ENCODE measurements at places on chromosomes 7 and 10.

DNA sequence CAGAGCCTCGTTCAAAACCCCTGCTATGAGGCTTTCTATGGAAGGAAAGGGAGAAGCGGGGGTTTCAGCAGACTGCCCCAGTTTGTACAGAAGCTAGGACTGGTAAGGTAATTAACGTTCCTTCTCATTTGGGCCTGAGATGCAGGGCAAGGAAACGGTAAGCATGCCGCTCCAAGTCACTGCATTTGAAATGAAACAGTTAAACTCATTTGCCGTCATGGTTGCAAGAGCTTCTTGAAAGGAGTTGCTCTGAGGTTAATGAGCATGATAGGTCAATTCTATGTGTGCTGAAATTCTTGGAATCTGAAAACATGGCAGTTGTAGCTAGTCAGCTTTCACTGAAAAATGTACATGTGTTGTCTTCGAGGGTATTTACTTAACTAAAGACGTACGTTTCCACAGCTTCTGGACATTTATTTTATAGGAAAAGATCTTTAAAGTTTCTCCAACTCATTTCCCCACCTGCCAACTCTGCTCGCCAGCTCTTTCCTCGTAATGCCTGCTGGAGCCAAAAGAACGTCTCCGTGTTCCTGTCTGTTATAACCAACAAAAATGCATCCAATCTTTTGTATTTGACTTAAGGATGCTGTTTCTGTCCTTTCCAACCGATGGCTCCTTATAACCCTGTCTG lies 73.3 kb downstream of the ADAM12 start:
- no peak for DNase-seq

DNA sequence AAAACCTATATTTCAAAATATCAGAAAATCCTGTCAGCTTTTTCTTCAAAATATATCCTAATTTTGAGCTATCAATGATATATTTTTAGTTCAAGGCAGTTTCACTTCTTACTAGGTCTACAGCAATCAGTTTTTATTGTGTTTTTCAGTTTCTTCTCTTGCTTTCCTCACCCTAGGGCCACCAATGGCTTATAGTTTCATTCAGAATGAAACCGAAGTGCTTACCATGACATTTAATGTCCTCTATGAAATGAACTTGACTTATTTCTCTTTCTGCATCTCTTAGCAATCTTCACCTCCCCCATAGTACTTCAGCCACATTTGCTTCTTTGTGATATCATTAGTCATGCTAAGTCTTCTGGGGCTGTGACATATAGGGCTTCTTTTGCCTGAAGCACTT lies 100.3 kb downstream of the ARL5B start:
- DNase-seq = no peak

GRCh38 chr10:113063043-113063967 lies 113.3 kb downstream of the TCF7L2 start:
- DNase-seq = no peak

GRCh38 chr7:22576612-22577469 lies 76.9 kb upstream of the STEAP1B start:
- no peak for DNase-seq

DNA sequence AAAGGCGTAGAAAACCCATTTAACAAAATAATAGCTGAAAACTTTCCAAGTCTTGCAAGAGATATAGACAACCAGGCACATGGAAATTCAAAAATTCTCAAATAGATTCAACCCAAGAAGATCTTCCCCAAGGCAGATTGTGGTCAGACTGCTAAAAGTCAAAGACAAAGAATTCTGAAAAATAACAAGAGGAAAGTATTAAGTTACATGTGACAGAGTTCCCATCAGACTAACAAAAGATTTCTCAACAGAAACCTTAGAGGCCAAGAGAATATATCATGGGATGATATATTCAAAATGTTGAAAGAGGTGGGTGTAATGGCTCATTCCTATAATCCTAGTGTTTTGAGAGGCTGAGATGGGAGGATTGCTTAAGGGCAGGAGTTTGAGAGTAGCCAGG lies 59.8 kb downstream of the TMEM178B start:
- DNase-seq = no peak

DNA sequence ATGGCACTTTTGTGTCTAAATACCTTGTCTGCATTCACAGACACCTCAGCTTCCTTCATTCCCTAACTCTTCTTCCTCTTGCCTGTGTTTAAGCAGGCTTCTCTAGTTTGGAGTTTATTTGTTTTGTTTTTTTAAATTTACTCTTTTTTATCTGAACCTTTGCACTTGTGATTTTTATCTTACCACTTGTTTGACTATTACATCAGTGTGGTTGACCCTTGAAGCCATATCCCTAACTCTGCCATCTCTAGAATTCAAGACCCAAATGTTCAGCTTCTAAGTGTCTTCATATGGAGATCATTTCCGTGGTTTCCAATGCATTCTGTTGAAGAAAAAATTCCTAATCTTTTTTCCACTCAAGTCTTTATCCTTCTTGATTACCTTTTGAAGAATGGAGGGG lies 233.3 kb downstream of the KIAA1217 start:
- DNase-seq = no peak

GRCh38 chr7:38873433-38873832 lies 35.6 kb downstream of the VPS41 start:
- DNase-seq = no peak

- no peak for DNase-seq
These were observed 9.7 kb downstream of the AHR start for GRCh38 chr7:17307969-17308648.

- no peak for DNase-seq
These were observed 74.4 kb downstream of the NHLRC2 start for GRCh38 chr10:113928830-113929229.

DNA sequence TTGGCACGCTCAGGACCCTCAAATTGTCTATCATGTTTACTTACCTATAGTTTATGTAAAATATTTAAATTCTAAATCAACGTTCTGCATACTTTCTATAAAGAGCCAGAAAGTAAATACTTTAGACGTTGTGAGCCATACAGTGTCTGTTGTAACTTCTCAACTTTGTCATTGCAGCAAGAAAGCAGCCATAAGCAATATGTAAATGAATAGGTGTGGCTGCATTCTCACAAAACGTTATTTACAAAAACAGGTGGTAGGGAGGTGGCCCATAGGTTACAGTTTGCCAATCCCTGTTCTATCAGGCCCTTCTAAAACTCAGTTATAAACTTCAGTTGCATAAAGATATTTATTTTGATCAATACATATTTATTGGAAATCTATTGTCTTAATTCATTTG lies 12.1 kb upstream of the NPY start:
- no peak for DNase-seq

DNA sequence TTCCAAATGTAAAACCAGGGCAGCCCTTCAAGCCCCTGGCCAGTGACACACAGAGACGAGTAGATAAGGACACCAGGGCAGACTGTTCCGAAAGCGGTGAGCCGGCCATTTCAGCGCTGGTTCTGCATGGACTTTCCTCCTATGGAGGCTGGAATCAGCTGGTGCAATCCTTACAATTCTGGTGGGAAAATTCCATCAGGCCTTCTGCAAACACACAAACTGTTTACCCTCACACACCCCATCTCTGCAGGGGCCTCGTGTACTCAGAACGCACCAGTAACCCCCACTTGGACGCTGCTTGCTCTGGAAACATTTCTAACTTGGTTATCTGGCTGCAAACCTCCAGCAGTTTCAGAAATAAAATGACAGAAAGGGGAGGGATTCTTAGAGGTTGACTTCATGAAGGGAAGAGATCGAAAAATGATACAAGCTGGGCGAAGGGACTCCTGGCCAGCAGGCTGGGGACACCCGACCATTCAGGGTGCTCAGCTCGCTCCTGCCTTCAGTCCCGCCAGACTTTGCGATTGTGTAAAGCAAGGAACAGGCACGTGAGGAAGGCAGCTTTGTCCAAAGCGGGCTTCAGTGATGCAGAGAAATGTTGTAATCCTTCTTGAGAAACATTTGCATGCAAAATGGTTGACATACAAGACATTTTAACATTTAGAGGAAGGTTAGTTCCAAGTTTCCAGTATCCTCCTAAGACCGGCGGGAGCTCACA lies 19.7 kb upstream of the SHH start:
- no peak for DNase-seq

DNA sequence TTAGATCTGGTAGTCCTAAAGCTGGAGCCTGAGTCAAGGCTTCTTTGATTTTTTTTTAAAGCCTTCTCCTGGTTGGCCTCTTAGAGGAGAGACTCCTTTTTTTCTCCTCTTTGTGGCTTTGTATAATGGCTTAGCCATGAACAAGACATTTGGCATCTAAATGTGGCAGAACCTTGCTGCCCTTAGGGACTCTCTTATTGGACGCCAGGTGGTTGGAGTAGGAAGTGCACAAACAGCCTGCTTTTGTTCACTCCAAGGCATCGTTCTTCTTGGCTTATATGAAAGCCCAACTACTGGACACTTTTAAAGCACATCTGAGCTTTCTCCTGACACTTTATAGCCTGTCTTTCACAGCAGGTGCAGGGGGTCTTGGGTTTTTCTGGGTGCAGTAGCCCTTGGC lies 25.0 kb downstream of the ZPBP start:
- no peak for DNase-seq

DNA sequence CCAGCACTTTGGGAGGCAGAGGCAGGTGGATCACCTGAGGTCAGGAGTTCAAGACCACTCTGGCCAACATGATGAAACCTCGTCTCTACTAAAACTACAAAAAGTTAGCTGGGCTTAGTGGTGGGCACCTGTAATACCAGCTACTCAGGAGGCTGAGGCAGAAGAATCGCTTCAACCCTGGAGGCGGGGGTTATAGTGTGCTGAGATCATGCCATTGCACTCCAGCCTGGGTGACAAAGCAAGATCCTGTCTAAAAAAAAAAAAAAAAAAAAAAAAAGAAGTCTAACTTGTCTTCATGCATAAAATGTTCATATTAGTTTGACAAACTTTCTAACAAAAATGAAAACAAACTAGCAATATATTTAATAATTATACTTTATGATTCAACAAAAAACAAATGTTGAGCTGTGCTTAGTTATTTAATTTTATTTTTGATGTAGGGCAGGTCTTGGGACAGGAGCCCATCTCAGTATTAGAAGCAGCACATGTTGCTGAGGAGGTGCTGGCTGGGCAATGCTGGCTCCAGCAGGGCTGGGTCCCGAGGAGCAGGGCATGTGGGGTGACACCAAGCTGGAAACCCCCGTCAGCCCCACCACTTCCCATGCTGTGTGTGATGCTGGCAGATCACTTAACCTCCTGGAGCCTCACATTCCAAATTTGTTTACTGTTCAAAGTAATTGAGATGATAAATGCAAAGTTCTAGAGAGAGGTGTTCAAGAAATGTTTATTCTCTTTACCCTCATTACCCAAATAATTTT lies 335.3 kb upstream of the KLF6 start:
- no peak for DNase-seq

GRCh38 chr10:101672536-101672935 lies 22.4 kb downstream of the FBXW4 start:
- no peak for DNase-seq

- no peak for DNase-seq
These were observed 42.4 kb upstream of the NCAPG2 start for GRCh38 chr7:158746957-158747356.

- no peak for DNase-seq
These were observed 136.9 kb downstream of the CUBN start for GRCh38 chr10:16992611-16993119.

DNA sequence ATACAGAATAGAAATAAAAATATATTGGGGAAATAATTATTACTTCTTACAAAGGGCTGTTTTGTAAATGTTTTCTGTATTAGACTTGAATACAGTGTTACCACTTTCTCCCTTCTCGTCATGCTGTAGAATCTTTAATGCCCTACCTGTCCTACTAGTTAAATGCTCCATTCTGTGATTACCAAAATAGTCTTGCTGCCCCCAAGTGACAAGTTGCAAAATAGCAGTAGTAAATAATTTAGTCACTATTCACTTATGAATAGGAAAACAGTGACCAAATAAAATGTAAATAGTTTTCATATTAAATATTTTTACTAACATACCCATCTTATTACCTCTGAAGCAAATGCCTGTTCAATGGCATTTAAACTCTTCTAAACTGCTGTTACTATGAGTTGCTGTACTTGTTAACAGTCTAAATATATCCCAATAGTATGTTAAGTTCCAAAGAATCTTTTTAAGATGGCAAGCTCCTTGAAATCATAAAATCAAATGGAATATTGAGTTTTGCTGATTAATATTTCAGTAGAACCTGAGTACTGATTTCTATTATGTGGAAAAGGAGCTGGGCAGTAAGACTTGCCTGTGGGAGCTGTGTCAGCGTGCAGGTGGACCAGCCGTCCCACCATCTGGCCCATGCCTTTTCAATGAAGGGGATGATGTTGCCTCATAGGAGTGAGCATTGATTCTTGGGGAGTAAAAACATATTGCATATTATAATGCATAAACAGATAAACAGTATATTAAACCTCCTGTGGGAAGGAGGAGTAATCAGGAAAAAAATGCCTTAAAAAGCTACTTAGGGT lies 18.1 kb upstream of the OIT3 start:
- DNase-seq = peak; percentile 3

DNA sequence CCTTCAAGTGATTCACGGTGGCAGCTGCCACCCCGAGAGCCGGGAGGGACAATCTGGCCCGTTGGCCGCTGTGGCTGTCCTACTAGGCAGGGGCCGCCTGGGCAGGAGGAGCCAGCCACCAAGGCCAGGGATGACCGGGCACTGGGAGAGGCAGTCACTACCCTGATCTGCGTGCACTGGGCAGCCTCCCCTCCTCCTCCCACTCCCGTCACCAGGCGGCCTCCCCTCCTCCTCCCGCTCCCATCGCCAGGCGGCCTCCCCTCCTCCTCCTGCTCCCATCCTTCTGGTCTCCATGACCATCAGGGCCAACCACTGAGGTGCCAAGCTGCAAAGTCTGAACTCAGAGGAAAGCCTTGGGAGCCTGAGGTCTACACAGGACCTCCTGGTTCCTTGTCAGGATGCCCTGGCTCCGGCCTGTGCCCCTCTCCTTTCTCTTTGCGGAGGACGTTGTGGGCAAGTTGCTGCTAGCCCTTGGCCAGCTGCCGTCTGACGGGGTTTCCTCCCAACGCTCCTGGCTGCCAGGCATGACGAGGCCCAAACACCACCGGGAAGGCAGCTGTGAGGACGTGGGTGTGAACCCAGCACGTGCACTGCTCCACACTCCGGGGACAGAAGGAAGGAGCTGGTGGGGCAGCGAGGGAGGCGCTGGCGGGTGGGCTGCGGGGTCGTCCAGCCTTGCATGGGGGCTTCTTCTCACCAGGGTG lies 131.1 kb downstream of the WDR37 start:
- DNase-seq = no peak

DNA sequence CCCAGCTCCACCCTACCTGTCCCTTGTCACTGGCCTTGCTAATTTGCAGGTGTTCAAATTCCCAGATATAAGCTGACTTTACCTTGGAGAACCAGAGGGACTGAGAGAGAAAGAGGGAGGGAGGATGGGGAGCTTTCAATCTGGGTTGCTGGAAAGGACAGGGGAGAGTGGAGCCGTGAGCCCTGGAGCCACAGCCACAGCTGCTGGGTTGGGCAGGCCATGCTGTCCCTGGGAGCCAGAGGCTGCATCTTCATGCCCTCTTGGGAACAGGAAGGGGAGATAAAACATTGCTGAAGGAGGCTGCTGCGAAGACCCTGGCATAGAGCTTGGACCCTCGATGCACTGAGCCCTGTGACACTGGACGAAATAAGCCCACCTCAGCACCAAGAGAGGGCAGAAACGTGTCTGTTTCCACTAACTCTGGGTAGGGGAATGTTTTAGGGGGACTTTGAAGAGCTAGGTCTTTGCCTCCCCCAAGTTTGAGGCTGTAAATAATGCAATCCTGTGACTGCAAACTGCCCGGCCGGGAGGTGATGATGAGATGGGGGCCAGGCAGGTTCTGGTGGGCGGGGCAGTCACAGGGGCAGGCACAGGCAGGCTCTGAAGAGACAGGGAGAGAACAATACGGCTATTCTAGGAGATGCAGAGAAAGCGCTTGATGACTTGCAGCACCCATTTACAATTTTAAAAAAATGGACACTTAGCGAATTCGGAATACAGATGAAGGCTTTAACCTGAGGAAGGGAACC lies 5.8 kb upstream of the JAKMIP3 start:
- no peak for DNase-seq

GRCh38 chr7:29139191-29139590 lies 7.1 kb downstream of the CPVL start:
- DNase-seq = no peak
